GM23338 (cell line): ENCODE measurements at places on chromosomes 16 and 17.

DNA sequence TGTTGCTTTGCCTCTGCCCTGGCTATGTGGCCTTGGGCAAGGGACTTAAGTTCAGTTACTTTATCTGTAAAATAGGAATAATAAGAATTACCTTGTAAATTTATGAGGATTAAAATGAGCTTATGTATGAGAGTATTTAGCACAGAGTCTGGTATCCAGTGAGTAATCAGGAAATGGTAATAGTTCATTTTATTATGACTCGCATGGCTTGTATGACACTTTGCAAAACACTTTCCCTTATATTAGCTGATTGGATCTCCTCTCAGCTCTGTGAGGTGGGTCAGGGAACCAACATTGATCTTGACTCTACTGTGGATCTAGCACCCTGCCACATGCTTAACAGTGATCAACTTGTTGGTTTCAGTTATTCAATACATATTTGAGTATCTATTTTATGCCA is 8.3 kb upstream of the CDH3 start:
- no peak for DNase-seq

- DNase-seq, result no peak
Observed at GRCh38 chr16:83308414-83308813, 499.4 kb upstream of the HSBP1 start.

DNA sequence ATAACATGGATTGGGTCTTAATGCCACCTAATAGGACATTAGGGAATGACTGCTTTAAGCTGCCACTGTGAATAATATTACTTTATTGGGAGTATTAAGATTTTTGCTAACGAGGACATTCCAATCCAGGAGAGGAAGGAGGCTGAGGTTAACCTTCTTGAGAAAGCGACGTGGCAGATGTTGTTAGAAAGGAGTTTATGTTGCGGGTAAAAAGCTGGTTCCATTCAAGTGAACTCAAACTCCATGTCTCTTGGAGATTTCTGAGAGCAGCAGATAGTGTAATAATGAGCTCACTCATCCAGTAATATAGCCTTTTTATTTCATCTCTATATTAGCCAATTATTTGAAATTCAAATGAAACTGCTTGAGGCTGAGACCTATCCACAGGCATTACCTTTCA is 75.5 kb downstream of the KNOP1 start:
- no peak for DNase-seq

DNA sequence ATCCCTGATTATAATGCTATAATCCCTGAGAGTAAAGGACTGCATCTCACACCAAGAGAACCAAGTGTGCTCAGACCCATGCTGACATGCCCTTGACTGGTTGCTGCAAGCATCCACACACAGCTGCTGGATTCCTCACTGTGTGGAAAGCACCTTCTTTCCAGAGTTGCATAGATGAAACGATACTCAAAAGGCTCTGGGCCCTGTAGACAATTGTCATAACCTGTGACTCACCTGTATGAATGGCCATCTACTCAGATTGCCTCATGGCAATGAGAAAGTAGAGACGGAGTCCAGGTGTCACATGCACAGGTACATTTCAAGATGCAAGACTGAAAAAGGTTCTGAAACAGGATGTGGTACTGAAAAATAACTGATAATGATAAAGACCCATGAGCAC is 58.1 kb downstream of the MPHOSPH6 start:
- DNase-seq, result no peak

DNA sequence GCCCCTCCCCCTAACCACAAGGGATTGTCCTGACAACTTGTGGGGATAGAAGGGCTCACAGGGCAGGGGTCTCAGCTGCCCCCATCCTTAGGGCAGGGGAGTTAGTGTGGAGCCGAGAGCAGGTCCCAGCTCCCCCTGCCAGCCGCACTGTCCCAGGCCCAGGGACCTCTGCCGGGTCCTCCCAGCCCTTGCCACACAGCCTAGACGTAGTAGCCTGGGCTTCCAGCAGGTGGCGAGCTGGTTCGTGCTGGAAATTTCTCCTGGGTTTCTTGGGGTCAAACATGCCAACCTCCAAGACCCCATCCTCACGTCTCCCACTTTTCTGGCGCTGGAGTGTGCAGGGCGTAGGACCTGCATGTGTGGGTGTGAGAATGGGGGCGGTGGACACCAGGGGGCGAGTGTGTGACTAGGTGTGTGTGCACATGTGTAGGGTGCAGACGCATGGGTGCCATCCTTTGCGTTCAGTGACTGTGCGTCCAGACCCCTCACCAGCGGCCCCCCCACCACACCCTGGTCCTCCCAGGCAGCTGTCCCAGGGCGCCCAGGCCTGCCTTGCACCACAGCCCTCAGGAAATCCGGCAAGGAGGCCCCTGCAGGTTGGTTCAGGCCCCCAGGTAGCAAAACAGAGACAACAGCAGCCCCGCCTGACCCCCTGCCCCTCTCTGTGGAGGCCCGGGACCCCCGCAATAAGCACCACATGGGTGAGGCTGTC is 29.5 kb downstream of the SBK1 start:
- DNase-seq, result peak; percentile 84

DNA sequence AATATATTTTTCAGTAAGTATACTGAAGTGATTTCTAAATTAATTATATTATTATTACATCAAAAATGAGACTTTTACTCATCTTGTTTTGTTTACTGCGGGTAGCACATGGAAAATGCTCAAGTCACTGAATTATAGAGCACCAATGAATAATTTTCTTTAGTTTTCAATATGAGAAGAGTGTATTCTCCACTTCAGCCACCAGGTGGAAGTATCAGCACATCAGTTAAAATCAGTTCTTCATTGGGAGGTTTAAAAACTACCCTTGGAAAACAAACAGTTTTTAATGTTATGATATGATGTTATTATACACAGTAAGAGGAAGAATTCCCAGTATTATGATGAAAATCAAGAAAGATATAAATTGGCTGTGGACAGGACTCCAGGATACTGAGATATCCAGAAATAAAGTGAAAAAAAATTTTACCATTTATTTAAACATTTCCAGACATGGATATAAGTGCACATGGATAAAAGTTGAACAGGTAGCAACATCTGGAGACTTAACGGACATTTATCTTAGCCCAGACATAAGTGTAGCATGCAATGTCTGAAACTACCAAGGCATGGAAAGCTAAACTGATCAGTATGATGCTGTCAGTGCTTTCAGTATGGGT is 467.3 kb downstream of the KCNJ2 start:
- peak; percentile 65 for DNase-seq

GRCh38 chr17:37413875-37414519 is 7.3 kb downstream of the TADA2A start:
- peak; percentile 12 for DNase-seq

- no peak for DNase-seq
Observed at GRCh38 chr16:11456741-11457140, 111.5 kb downstream of the RMI2 start.

- DNase-seq, result no peak
Observed at GRCh38 chr17:66383333-66383732, 80.9 kb downstream of the PRKCA start.

- DNase-seq, result no peak
Observed at GRCh38 chr16:84741340-84741830, 41.6 kb downstream of the USP10 start.

- no peak for DNase-seq
Observed at GRCh38 chr16:86066811-86067210, 167.8 kb downstream of the IRF8 start.

DNA sequence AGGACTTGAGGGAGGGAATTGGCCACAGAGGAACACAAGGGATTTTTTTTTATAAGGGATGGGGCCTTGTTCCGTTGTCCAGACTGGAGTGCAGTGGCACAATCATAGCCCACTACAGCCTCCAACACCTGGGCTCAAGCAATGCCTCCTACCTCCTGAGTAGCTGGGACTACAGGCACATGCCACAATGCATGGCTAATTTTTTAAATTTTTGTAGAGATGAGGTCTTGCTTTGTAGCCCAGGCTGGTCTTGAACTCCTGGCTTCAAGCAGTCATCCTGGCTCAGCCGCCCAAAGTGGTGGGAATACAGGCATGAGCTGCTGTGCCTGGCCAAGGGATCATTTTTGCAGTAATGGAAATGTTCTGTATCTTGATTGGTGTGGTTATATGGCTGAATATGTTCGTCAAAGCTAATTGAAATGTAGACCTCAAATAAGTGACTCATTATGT is 56.9 kb downstream of the VMP1 start:
- DNase-seq, result no peak

DNA sequence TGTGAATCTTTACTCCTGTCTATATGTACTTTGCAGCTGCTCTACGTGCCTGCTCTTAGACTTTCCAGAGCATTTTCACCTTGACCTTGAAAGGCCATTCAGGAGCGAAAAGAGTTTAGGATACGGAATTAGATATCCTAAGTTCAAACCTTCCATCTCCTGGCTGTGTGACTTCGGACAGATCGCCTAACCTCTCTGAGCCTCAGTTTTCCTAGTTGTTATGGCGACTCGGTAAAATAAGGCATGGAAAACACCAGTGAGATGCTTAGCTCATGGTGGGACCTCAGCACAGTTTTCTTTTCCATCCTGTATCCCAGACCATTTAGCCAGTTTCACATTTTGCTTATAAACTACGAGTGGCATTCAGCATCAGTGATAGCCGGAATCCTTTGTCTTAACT is 233.7 kb downstream of the RBFOX1 start:
- DNase-seq, result no peak

DNA sequence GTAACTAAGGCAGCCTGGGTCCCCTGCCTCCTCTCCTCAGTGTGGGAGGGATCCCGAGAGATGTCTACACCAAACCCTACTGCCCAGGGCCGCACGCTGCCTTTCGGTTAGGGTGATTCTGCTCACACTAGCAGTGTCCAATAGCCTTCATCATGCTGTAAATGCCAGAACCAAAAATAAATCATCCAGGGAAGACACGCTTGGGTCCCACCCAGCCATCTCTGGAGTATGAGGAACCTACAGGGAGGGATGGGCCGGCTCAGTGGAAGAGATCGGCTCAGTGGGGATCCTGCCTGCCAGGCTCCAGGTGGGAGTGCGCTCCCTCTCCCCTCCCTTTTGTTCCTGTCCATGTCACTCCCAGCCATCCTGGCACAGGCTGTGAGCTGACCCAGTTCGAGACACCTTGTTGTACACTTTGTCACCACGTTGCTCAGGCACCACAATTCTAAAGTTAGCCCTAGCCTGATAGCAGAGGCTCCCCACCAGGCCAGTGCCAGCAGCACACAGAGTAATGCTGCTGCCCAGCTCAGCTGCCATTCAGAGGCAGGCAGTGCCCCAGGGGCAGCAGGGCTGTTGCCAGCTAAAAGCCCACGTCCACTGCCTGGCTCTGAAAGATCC is 24.5 kb downstream of the PEMT start:
- DNase-seq, result no peak

- DNase-seq, result no peak
Observed at GRCh38 chr17:71726341-71726740, 394.5 kb upstream of the SOX9 start.

- no peak for DNase-seq
Observed at GRCh38 chr16:23523321-23523720, 13.0 kb upstream of the GGA2 start.

DNA sequence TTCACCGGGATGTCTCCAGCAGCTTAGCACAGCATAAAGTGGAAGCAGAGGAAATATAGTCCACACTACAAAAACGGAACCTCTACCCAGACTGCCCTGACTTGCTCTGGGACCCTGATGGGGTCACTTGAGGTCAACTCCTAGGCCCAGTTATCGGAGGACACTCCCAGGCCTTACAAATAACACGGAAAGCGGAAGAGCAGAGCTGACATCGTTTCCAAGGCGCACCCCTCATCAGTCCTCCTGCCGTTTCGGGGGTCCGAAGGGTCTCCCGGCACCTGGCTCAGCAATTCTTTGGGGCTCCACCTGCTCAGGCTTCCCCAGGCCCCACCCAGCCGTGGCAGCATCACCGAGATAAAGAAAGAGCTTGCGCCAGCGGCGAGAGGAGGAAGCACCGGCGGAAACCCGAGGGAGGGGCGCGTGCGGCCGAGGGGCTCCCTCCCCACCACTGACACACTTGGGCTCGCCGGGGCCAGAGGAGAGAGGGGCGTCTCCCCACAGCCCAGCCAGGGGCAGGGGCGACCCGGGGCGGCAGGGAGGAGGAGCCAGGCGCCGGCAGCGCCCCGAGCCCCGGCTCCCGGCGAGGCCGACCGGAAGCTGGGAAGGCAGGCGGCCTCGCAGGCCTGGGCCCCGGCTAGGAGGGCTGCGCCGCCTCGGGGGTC is 727 bp downstream of the CORO7 start:
- DNase-seq, result peak; percentile 69

DNA sequence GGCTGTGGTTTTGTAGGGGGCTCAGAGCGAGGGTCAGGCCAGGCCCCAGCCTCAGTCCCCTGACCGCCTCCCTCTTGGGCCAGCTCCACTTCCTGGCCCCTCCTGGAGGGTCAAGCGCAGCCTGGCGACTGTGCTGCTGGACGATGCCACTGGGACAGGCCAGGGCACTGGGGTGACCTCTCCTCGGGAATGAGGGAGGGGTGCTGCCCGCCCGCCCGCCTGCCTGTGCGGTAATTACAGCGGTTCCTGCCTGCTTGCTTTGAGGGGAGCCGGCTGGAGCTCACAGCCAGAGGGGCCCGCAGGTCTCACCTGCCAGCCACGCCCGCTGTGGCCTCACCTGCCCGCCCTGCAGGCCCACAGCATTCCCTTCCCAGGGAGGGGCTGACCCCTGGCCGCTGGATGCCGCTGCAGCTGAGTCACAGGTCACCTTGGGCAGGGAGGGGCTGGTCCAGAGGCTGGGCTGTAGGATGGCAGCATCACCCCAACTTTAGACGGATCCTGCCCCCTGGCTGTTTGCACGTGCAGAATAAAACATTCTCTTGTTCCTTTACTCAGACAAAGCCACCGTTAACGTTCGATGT is 76.7 kb upstream of the CBX4 start:
- peak; percentile 77 for DNase-seq

- no peak for DNase-seq
Observed at GRCh38 chr17:75069783-75070182, 18.0 kb upstream of the SLC16A5 start.

DNA sequence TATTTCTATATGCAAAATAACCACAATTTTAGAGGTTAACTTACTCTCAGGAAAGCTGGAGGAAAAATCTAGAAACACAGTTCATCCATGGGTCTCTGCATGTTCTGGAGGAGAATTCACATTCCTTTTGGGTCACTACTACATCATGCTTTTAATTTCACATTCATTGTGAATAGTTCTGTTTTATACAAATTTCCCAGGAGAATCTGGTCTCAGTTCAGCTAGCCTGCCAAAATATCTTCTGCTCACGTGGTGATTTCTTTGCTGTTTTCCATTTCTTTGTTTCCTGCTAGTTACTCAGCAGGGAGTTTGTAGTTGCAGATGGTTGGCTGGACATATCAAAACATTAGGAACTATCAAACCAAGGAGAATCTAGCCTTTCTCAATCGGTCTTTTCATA is at the start of gene ABCA9:
TSS of gene ABCA9 (minus strand) at position 106 of the 400 bp plus-strand sequence. CDS start 9,801 bp downstream, outside the sequence.
- DNase-seq, result no peak
